ENCODE measurements at places on chromosomes 13 and 19. TPM values are rescaled to one million over a fixed set of nuclear protein-coding genes. Genes with fewer than 3 reads are reported as not detected.

Gene SELENOW
- 783 TPM for total RNA-seq

Gene LRRC63
- not detected for total RNA-seq

Gene PRTN3
- not detected for total RNA-seq

Gene KCNC3
- 2.7 TPM for total RNA-seq
